ENCODE measurements at places on chromosomes 6 and 20.

- DNase-seq, result no peak
These were observed 7.1 kb downstream of the CCND3 start for GRCh38 chr6:41934278-41935192.

GRCh38 chr6:161413355-161413771, 139.5 kb upstream of the AGPAT4 start:
- DNase-seq, result no peak

DNA sequence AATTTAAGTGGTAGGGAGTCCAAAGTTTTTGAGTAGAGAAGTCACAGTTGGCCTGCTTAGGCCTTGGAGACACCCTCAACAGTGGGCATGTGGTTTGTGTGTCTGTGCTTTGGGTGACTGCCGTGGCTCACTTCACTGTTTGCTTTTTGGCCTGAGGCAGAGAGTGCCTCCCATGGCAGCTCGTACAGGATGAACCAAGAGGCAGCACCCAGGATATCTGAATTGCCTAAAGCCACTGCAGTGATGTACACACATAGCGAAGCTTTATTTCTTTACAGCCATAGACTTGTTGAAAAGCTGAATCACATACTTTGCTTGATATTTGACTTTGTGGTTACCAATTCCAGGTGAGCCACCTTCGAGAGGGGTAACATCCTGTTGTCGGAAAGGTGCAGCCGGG, 21.6 kb downstream of the RREB1 start:
- no peak for DNase-seq

DNA sequence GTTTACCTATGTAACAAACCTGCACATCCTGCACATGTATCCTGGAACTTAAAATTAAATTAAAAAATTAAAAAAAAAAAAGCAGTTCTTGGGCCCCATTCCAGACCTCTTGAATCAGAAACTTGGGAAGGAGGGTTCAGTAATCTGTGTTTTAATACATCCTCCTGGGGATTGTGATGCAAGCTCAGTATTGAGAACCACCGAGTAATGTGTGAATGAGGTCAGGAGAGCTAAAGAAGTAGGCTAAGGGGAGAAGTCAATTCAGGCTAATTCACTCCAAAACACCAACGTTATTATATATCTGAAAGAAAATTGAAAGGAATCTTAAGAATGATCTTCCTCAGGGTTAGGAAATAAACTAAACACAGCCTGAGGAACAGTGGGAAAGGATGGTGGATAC, 120.4 kb downstream of the RNF144B start:
- DNase-seq, result no peak

- DNase-seq, result no peak
These were observed 66.2 kb upstream of the EYA2 start for GRCh38 chr20:46828471-46828870.

All from stimulated activated CD4-positive, alpha-beta T cell treated with anti-CD3 and anti-CD28 coated beads, Interleukin-1b, Interleukin-23, amount 100 ng/mL, for 4 hours (primary cell).